ENCODE measurements at places on chromosomes 3 and 15.

DNA sequence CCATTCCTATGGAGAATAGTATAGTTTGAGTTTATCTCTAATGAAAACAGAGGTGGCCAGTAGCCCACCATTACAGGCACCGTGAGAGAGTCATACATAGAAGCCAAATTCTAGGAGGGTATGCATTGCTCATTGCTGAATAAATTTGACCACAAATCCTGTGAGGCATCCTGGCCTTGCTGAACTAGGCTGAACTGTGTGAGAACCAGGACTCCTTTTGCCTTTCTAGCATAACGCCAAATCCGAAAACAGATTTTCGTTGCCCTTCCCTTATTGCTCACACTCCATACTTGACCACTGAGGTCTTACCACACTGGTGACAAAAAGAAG is 50.4 kb downstream of the SLC2A2 start:
- no peak for DNase-seq

DNA sequence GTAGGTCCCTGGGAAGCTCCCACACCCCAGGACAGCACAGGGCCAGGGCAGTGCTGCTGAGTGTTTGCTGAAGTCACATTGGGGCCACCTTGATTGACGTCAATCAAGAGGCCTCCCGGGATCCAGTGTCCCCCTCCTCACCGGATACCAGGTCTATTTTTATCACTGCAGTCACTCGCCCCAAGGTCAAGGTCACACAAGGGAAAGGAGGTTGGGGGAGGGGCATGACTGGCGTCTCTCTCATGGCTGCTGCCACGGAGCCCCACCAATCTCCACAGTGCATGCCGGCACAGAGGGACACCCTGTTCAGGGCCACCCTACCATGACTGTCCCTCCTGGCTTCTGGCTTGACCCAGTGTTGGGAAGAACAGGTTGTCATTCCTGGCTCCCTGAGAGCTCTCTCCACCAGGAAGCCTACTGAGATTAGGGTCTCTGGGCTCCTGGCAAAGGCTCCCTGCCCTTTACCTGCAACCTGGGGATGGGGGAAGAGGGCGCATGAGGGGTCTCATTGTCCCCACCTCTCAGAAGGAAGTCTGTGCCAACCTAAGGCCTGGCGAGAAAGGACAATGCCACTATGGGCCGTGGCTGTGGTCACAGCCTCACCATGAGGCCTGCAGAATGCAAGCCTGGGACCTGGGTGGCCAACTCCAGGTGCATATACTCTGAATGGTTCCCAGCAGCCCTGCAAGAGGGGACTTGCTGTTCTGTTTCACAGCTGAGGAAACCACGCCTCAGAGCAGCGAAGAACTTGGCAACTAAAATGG is 1.5 kb downstream of the MYL3 start:
- no peak for DNase-seq

GRCh38 chr3:121663171-121663847 is 2.6 kb upstream of the HCLS1 start:
- DNase-seq, result no peak

- DNase-seq, result no peak
These were observed 190.7 kb downstream of the TNIK start for GRCh38 chr3:171269542-171269941.

GRCh38 chr3:156037356-156037755 is 83.0 kb upstream of the KCNAB1 start:
- DNase-seq, result no peak

DNA sequence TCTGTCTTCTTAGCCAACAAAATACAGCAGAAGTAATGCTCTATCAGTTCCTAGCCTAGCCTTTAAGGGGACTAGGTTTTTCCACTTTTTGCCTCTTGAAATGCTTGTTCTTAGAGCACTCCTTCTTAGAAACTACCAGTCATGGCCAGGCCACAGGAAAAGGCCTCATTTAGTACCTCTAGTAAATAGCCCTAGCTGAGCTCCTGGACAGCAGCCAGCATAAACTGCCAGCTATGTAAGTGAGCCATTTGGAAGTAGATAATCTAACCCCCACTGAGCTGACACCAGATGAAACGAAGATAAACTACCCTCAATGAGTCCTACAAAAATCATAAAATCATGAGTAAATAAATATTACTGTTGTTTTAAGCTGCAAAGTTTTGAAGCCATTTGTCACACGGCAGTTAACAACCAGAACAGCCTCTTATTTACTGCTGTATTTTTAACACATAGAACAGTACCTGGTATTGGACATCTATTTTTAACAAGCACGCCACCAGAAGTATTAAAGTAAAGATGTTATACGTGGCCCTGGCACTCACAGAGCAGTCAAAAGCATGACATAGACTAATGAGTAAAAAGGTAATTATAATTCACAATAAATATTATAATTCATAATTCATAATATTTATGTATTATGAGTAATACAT is 12.0 kb downstream of the TBC1D5 start:
- no peak for DNase-seq

DNA sequence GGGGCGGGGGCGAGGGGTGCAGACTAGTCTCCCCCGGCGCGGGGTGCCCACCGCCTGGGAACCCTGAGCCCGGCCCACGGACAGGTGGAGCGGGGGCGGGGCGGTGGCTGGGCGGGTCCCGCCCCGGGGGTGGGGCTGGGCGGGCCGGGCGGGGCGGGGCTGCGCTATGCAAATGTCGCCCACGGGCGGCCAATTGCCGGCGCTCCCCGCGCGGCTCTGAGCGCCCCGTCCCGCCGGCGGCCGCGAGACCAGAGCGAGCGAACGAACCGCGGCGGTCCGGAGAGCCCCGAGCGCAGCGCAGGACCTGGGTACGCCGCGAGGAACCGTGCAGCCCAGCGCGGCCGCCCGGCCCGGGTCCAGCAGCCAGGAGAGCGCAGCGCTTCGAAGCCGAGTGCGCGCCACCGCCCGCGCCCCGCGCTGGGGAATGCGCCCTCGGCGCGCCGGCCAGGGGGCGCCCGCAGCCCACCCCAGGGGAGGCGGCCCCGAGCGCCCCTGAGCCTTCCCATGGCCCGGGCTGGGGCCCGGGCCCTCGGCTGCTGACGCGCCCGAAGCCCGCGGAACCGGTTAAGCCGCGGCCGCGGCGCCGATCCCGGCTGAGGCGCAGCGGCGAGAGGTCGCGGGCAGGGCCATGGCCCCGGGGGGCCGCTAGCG is at the start of gene SEMA3F:
TSS of gene SEMA3F (plus strand) at position 485 of the 651 bp plus-strand sequence. CDS start 4,299 bp downstream, outside the sequence.
- DNase-seq, result no peak

GRCh38 chr3:112117841-112118571 is 15.0 kb downstream of the GCSAM start:
- DNase-seq, result peak; percentile 55

DNA sequence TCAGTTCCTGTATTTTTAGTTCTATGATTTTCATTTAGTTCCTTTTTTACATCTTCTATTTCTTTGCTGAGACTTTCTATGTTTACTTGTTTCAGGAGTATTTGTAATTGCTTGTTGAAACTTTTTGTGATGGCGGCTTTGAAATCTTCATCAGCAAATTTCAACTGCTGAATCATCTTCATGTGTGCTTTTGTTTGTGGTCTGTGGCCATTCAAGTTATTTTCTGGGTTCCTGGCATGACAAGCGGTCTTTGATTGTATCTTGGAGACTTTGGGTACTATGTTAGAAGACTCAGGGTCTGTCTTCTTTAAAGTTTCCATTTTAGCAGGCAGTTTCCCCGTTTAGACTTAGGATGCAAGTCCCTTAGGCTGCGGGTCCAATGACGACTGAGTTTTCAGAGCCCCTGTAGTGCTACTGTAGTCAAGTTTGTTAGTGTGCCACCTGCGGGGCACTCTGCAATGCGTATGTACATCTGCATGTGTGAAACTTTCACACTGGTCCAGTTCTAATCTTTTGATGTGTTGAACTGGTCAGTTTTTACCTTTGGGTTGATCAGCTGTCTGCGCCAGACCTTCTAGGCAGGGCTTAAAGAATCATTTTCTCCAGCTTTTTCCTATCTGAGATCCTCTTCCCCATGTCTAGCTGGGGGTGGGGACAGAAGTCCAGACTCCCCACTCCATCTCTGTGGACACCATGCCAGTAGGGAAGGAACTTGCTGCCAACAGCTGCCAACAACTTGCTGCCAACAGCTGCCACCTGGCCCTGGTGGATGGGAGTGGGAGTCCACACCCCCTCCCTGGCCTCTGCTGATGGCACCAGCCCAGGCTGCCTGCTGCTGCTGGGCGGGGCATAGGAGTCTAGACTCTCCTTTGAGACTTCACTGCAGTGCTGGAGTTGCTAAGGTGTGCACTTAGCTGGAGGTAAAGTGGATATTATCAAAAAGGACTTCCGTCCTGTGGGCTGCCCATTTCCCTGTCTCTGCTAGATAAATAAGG is 190.9 kb downstream of the TJP1 start:
- no peak for DNase-seq

- no peak for DNase-seq
These were observed 16.2 kb downstream of the TERC start for GRCh38 chr3:169748670-169749069.

GRCh38 chr3:177263615-177264368 is 66.5 kb upstream of the TBL1XR1 start:
- DNase-seq, result no peak

DNA sequence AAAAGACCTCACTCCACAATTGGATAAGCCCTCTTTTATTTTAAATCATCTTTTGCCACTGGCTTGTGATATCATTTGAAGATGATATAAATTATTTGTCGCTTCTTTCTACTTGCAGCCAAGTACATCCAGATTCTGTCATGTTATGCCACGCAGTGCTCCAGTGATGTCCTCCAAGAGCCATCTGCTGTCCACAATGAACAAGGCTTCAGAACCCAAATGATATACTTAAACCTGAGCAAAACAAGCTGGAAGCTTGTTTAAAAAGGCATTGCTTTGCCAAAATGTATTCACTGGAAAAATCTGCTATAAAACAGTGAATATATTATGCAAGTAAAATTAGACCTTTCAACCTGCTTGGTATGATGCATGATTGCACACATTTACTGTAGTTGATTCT is 58.8 kb upstream of the ARL6 start:
- DNase-seq, result no peak

- no peak for DNase-seq
These were observed 7.4 kb downstream of the FAM3D start for GRCh38 chr3:58659051-58659675.

DNA sequence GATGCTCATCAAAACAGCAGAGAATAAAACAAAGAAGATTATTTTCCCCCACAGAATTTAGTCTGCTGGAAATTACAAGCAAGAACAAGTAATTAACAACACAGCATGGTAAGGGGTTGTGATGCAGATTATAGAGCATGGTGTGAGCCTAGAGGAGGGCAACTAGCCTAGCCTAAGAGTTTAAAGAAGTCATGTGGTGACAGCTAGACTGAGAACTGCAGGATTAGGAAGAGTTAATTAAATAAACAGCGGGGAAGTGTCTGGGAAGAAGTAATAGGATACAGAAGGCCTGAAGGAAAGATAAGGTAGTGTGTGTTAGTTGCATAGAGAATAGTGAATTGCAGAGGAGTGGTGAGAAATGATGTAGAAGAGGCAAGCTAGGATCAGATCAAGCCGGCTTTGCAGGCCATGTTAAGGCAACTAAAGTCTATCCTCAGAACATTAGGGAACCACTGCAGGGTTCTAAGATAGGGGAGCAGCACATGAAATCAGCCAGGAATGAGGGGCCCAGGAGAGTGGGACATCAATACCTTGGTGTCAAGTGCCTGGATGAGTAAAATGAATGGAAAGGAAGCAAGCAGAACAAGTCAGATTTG is 11.9 kb upstream of the PKM start:
- no peak for DNase-seq

DNA sequence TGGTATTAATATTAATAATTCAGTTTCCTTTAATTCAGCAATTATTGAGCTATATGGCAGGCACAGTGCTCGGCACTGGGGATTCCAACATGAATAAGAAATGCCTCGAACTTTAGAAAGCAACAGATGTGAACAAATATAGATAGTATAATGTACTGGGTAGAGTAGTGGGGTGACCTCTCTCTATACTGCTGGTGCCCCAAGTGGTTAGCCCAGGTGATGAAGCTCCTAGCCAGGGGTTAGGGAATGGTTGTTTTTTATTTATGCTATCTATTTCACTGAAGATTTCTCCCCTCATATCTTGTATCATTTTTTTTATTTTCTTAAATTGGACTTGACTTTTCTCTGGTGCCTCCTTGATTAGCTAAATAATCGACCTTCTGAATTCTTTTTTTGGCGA is 62.1 kb downstream of the BHLHE40 start:
- DNase-seq, result no peak

DNA sequence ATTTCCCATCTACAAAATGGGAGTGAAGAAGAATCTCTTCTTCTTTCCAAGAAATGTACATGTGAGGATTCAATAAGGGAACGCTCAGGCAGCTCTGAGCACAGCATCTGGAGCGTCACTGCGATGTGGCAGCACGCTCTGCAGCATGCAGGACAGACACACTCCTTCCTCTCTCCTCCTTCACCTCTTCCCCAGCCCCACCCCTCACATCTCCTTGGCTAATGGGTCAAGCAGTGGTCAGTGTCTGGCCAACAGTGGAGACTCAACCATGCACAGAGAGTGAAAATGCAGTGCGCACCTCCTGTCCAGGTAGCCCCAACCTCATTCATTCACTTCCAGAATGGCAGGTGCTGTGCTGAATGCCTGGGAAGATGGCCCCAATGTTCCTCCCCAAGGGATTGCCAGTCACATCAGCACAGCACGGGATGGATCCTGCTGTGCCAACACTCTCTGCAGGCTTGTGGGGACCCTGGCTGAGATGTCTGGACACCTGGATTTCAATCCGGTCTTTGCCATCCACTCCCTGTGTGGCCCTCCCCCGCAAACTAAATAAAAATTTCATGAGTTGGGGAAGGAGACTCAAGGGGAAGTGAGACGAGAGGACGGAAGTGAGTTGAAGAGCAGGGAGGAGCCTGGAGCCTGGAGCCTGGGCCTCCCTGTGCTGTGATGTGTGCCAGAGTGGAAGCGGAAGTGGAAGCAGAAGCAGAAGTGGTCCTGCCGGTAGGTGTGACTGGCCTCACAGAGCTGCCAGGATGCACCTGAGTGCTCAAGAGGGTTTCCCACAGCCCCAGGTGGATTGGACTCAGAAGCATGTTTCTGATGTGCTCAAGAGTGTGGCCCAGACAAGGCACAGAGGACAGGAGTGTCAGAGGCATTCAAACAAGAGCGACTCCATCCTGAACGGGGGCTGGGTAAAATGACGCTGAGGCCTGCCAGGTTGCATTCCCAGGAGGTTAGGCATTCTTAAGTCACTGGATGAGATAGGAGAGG is 163.9 kb downstream of the SMAD6 start:
- no peak for DNase-seq

Measured in amygdala (tissue), 56 donors.